ENCODE measurements at places on chromosomes 3 and 15.

DNA sequence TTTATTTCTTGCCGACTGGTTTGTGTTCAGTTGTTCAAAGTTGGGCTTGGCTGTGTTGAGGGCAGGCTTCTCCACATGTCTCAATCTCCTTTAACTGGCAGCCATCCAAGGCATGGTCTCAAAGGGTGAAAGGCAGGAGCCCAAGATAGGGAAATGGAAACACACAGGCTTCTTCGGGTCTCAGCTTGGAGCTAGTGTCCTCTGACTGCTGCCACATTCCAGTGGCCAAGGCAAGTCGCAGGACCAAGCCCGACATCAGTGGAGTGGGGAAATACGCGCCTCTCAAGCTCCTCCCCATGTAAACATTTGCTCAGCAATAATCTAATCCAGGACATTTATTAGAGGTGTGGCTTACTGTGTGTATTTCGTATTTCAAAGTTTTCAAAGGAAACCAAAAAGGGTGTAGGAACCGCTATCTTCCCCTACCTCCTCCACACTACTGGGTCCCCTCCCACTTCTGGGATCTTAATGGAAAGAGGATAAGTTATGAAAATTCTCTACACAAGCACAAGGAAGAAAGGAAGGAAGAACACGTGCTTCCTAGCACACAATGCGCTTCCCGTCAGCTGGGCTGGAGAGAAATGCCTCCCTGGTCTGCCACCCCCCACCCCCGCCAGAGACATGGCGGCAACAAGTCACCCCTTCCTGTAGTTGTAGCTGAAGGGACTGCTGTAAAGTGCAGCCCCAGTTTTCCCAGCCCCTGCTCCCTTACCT, 181.7 kb downstream of the FAM43A start:
- DNase-seq, result peak; percentile 25

- DNase-seq, result no peak
These were observed 50.0 kb upstream of the RFX7 start for GRCh38 chr15:56293495-56294292.

GRCh38 chr3:8298021-8298954, 203.3 kb upstream of the LMCD1 start:
- DNase-seq, result no peak

- DNase-seq, result no peak
These were observed 28.2 kb downstream of the MYEF2 start for GRCh38 chr15:48149858-48150257.

- no peak for DNase-seq
These were observed 1.8 kb upstream of the CEP97 start for GRCh38 chr3:101722394-101723173.

DNA sequence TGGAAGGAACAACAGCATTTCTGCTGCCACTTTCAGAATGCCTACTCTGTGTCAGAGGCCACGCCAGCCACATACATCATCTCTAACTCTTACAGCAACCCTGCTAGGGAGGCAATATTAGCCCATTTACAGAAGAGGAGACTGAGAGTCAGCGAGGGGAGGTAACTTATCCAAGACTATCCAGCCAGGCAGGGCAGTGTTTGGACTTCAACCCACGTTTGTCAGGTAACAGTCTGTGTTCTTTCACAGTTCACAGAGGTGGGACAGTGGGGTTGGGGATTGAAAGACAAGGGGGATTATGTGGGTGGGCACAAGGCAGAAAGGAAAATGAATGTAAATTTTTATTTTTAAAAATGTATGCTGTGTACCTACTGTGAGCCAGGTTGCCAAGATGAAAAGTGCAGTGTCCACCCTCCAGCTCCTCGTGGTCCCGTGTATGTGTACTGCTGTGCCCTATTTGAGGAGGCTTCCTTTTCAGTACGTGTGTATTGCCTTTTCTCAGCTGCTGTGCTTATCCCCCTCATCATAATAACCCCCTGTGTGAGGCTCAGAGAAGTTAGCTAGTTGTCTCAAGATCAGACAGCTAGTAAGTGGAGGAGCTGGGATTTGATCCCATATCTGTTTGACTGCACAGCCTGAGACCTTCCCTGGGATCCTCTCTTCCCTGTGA, 16.5 kb upstream of the ATP2B2 start:
- DNase-seq, result no peak

DNA sequence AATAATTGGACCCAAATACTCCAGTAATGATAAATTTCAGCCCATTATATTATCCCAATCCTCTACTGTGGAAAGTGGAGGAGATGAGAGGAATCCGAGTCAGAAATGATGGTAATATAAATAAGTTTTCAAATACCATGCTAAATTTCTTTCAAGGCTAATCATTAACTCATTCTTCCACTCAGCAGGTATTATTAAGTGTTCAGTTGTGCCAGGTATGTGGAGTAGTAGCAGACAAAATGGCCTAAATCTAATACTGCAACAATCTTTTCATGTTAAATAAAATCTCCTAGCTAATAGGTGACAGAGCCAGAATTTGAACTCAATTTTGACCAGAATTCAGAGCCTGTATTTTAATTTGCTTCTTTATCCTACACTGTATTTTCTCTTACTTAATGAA, 538.6 kb upstream of the ROBO2 start:
- DNase-seq, result no peak

DNA sequence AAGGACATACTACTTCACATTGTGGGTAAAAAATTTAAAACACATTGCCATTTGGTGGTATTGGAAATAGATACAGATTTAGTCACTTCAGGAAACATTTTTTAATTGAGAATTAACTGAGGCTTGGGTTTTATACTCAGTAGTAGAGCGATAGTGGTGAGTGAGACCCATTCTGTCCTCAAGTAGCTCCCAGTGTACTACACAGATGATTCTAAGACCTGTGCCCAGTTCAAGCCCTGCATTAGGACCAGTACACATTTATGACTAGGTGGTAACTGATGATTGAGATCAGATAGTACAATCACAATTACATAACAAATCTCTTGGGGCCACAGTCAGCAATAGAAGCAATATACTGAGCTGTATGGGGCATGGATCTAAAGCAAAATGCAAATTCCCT, 67.4 kb downstream of the GADL1 start:
- no peak for DNase-seq
